SJSA1 (cell line): ENCODE measurements at places on chromosomes 3 and 15.

- DNase-seq = peak; percentile 84
Observed at GRCh38 chr3:196502775-196503195, 783 bp downstream of the RNF168 start.

DNA sequence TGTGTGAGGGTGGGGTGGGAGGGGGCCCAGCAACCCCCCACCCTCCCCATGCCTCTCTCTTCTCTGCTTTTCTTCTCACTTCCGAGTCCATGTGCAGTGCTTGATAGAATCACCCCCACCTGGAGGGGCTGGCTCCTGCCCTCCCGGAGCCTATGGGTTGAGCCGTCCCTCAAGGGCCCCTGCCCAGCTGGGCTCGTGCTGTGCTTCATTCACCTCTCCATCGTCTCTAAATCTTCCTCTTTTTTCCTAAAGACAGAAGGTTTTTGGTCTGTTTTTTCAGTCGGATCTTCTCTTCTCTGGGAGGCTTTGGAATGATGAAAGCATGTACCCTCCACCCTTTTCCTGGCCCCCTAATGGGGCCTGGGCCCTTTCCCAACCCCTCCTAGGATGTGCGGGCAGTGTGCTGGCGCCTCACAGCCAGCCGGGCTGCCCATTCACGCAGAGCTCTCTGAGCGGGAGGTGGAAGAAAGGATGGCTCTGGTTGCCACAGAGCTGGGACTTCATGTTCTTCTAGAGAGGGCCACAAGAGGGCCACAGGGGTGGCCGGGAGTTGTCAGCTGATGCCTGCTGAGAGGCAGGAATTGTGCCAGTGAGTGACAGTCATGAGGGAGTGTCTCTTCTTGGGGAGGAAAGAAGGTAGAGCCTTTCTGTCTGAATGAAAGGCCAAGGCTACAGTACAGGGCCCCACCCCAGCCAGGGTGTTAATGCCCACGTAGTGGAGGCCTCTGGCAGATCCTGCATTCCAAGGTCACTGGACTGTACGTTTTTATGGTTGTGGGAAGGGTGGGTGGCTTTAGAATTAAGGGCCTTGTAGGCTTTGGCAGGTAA lies 8.1 kb downstream of the FAM131A start:
- peak; percentile 81 for DNase-seq

GRCh38 chr3:192434186-192434585 lies 293.2 kb downstream of the FGF12 start:
- no peak for DNase-seq

DNA sequence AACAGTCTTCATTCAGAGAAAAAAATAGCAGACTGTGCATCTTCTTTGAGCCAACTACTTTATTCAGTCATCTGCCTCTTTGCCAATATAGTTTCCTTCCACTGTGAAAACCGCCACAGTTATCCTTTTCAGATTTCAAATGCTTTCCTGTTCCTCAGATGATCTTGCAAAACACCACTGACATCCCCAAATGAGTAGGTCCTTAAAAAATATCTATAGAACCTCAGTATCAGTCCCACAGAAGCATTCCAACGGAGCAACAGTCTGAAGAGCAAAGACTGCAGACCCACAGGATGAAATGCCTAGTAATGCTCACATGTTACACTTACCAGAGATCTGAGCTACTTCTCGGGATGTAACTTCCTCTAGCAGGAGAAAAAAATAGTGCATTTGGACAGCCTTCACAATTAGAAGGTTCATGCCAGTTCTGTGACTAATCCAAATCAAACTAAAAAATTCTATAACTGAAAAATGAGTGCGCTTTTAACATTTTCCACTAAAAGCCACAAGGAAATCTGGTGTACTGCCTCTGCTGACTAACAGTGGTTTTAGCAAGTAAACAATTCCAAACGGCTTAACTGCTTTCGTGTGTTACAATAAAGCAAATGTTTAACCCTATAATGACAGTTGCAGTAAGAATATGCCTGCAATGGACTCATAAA lies at the start of gene ANKRD28:
Gene ANKRD28, minus strand, starts transcription at position 338 of the 662 bp plus-strand sequence. CDS start 1,458 bp downstream, outside the sequence.
- DNase-seq = peak; percentile 55

- DNase-seq = no peak
Observed at GRCh38 chr3:195865752-195866151, 42.6 kb downstream of the TNK2 start.

- no peak for DNase-seq
Observed at GRCh38 chr3:167031364-167032049, 348.6 kb downstream of the ZBBX start.

DNA sequence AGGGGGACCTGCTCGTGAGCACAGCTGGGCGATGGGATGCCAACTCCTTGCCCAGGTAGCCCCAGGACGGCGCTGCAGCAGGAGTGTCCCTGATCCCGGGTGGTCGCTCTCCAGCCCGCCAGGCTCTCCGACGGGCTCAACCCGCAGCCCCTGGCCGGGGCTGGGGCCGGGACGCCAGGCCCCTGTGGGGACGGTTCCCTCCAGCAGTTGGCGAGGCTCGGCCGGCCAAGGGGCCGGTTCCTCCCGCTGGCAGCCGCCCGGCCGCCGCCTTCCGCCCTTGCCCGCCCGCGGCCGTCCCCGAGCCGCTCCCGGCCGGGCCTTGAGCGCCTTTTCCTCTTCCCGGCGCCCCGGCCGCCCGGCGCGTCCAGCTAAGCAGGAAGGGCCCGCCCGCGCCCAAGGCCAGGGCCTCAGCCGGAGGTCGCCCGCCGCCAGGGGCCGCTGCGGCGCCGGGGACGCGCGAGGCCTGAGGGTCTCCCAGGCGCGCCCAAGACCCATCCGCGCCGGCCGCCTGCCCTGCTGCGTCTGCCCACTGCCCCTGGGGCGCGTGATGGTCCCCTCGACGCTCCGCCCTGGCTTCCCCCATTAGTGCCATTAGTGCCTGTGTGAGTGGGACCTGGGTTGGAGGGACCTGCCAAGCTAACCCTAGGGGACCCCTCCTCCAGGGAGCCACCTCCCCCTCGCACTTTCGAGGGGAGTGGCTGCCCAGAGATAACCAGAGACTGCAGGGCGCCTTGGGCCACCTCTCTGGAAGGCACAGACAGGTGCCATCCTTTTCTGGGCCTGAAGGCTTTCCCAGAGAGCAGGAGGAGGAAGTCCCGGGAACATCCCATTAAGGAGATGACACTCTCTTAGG lies 106.4 kb downstream of the FBLN2 start:
- DNase-seq = no peak

DNA sequence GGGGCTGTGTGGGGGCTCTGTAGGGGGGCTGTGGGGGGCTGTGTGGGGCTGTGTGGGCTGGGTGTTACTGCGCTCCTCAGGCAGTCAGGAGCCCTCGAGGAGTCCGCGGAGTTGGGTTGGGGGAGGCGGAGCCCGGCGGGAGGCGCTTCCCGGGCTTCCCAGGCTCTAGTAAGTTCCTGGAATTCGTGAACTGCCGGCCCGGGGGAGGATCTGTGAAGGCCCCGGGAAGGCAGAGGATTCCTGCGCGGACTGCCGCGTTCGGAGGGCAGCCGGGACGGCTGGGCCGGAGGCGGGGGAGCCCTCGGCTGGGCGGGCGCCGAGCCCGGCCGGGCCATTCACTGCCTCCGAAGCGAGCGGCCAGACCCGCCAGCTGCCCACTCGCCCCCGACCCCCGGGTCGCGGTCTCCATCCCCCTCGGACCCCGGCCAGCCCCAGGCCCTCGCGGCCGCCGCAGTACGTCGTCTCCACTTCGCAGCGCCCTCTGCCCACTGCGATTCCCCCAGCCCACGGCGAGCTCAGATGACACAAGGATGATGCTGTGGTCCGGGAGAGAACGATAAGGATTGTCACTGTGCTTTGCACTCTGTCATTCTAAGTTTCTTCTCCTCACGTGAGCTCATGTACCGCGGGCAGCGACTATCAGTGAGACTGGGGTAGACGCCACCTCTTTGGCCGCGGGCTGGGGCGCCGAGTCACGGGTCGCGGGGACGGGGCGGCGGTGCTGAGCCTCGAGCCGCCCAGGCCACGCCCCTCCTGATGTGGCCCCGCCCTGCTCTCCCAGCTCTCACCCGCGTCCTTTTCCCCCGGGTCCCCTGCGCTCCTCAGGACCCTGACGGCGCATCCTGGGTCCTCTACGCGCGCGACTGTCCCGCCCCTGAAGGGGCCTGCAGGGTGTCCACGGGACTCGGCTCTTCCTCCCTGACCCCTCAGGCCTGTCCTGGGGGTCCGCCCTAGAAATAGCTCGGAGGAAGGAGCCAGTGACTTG lies 65.3 kb downstream of the KLF13 start:
- DNase-seq = peak; percentile 73

DNA sequence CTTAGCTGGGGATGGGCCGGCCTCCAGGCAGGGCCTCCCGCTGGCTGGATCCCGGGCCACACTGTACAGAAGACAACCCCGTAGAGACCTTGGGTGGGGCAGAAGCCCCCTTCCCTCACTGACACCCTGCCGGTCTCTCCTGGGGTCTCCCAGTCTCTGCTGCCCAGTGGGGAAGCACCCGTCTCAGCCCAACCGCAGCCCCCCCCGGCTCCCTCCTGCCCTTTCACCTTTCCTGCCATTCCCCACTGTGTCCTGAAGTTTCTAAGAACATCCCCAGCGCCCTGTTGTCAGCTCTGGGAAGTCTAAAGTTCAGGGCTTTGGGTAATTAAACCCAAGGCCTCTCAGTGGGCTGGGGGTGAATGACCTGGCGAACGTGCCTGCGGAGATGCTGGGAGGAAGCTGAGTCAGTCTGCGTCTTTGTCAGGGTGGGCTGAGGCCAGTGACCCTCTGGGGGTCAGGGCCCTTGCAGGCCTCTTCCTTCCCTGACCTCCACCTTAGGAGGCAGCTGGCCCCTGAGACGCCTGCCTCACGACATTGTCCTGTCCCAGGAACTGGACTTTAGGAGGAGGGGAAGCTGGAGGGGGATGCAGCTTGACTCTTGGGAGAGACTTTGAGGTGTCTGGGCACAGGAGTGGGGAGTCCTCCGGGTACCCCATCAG lies 1.4 kb upstream of the SLC51A start:
- no peak for DNase-seq

GRCh38 chr3:117278424-117279190 lies 569.0 kb downstream of the TUSC7 start:
- no peak for DNase-seq

- DNase-seq = no peak
Observed at GRCh38 chr3:115246461-115247020, 99.5 kb upstream of the ZBTB20 start.

GRCh38 chr3:9081184-9081818 lies 118.0 kb upstream of the RAD18 start:
- DNase-seq = no peak

- no peak for DNase-seq
Observed at GRCh38 chr3:10783360-10784351, 32.4 kb upstream of the SLC6A11 start.

DNA sequence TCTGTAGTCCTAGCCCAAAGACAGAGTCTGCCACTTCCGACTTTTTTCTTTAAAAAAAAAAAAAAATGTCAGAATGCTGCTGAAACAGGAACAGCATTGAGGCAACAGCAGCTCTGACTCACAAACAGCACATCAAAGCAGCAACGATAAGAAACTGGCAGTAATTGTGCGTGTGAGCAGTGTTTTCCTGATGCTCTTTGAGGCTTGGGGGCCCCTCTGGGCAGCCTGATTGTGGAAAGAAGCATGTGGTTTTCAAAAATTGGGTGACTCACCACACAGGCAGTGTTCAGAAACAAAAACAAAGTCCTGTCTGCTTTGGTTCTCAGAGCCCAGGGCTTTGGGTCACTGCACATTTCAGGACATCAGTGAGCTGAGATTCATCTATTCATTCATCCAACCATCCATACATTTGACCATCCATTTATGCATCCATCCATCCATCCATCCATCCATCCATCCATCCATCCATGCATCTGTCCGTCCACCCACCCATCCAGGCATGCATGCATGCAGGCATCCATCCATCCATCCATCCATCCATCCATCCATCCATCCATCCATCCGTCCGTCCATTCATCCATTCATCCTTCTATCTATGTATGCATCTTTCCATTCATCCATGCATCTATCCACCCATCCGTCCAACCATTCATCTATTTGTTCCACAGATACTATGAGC lies 308.4 kb downstream of the RPLP1 start:
- DNase-seq = peak; percentile 98

GRCh38 chr15:92073044-92073785 lies 219.7 kb downstream of the SLCO3A1 start:
- no peak for DNase-seq

DNA sequence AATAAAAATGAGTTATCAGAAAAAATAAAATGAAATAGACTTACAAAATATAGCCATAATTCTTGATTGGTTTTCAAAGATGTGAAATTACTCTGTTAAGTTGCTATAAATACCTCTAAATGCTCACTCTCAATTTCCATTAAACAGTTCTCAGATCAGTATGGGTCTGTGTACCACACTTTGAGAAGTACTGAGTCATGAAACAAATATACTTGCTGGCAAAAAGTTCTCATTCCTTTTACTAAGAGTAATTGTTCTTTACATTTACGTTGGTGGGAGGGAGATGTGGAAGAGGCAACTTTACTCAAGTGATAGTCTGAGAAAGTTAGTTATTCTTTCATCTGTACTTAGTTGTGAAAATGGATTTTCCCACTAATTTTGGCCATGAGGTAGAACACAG lies 96.3 kb downstream of the ZNF385D start:
- DNase-seq = no peak

DNA sequence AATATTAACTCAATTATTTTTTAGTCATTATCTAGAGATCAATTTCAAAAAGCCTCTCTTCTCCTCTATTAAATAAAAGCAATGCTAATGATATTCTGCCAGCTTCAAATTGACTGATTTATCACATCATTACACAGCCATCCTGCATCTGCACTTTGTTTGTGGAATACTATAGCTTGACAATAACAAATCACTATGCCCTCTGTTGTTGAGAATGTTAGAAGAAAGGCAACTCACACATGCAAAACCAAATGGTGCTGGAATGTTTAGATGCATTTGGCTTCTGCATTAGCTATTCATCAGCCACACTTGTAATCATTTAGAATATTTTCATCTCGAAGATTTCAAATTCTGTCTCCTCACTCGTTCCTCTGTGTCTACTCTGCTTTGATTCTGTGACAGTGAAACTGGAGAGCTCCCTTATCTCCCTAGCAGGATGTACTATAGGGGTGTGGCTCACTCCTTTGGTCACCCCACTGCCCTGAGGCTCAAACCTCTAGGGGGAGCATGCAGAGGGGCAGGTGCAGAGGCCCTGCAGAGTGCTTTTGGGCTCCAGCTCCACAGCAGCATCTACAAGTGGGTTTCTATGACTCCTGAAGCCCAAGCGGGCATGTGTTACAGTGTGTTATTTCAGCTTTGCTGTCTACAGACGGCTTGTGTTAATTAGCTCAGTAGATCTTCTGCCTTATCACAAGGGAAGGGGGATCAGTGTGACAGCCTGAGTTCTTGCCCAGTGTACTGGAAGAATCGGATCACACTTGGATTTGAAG lies 454.1 kb upstream of the BCHE start:
- DNase-seq = no peak

GRCh38 chr3:73326396-73326795 lies 264.9 kb downstream of the EBLN2 start:
- no peak for DNase-seq

DNA sequence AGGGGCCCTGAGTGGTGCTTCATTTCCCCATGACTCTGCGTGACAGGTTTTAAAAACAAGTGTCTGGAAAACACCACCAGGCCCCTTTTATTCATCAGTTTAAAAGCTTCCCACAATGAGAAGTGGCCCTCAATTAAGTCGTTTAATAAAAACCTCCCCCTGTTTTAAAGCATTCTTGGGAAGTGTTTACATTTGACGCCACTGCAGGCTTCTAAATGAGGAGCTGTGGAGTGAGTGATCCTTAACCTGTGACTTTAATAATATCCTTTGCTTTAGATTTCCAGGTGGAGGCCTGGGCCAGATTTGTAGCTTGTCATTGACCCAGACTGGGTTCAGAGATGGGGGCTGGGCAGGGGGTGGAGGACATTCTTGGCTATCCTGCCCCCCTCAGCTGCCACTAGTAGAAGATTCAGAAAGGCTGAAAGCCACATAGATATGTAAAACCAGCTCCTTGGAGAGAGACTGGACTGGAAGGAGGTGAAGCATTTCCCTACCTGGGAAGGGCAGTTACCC lies 11.3 kb downstream of the CGNL1 start:
- DNase-seq = no peak
